Adrenal gland (tissue), 19 donors: ENCODE measurements at places on chromosomes 4 and X. TPM values are rescaled to one million over a fixed set of nuclear protein-coding genes. Genes with fewer than 3 reads are reported as not detected.

GRCh38 chr4:119597377-119597776, 31.2 kb downstream of the PDE5A start:
- no peak overlapping the region for H3K4me3 ChIP-seq
- H3K4me1 ChIP-seq: no peaks in the 10 kb centered on the region
- DNase-seq: no peak

DNA sequence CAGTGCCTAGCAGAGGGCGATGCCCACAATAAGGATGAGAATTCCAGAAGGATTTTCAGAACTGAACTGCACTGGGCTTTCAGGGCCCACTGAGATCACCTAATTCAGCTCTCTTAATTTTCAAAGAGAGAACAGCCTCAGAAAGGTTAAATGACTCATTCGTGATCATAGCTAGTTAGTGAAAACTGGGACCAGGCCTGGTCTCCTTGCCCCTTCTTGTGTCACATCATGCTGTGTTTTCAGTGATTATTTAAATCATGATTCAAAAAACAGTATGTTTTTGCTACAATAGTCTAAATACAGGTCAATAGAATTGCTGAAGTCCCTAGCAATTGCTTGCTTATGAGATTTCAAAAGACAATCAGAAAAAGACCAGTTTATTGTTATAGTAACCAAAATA, 136.4 kb upstream of the PLAC1 start:
- peaks cover 3% of the 10 kb centered on the region for H3K27me3 ChIP-seq
- H3K4me1 ChIP-seq: peaks cover 5% of the 10 kb centered on the region
- DNase-seq: no peak
- no peak overlapping the region for H3K27ac ChIP-seq

DNA sequence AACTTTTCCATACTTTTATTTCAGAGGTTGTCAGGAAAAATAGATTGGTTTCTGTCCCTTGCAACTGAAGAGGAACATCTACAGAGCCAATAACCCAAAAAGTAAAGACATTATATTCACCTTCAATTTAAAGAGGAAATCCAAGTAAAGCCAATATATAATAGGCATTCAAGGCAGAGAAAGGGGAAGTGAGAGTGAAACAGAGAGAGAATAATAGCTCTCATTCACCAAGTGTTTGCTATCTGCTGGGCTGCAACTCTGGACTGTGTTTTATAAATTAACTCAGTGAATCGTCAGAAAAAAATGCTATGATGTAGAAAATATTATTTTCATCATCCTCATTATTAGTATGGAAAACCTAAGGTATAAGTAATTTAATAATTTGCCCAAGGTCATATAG, 448.5 kb downstream of the TRAM1L1 start:
- H3K4me1 ChIP-seq: no peaks in the 10 kb centered on the region
- no peaks in the 10 kb centered on the region for H3K36me3 ChIP-seq
- no peaks in the 10 kb centered on the region for H3K27me3 ChIP-seq
- H3K4me3 ChIP-seq: no peak overlapping the region

GRCh38 chrX:40140706-40141499, 43.1 kb upstream of the BCOR start:
- no peaks in the 10 kb centered on the region for H3K36me3 ChIP-seq
- no peak overlapping the region for H3K4me3 ChIP-seq
- H3K27me3 ChIP-seq: peaks cover 9% of the 10 kb centered on the region
- H3K4me1 ChIP-seq: peaks cover 7% of the 10 kb centered on the region
- H3K27ac ChIP-seq: no peak overlapping the region

GRCh38 chr4:72896515-72896914, 173.0 kb downstream of the COX18 start:
- H3K27me3 ChIP-seq: no peaks in the 10 kb centered on the region
- no peak overlapping the region for H3K4me3 ChIP-seq
- no peak overlapping the region for H3K27ac ChIP-seq
- no peak for DNase-seq

DNA sequence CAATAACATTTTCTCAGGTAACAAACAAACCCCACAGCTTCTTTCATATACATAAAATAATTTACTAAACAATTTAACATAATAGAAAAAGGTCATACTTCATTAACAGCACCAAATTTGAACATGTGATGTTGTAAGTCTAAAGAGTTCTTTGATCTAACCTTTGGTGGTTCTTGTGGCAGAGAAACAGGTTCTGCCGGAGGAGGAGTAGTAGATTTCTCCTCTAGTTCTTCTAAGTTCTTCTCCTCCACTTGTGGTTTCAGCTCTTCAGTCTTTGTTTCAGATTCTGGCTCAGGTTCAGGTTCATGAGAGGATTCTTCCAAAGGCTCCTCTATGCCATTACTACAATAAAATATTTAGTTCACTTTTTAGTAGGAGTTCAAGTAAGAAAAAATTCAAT, 18.3 kb downstream of the G3BP2 start:
- no peak overlapping the region for H3K4me3 ChIP-seq
- H3K27ac ChIP-seq: no peak overlapping the region
- H3K36me3 ChIP-seq: no peaks in the 10 kb centered on the region
- DNase-seq: no peak
- H3K27me3 ChIP-seq: no peaks in the 10 kb centered on the region

DNA sequence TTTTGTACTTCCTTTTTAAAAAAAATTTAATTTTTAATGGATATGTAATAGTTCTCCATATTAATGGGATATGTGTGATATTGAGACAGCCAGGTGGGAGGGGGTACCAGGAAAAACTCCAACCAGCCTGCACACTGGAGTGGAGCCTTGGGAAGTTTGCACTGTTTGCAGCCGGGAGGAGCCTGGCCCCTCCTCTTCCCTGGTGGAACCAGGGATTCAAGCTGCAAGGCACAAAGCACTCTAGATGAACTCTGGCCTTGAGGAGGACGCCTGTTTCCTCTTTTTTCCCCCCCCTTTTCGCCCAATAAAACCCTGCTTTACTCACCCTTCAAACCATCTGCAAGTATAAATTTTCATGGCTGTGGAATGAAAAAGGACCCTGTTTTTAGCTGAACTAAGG, 48.2 kb upstream of the GC start:
- no peak overlapping the region for H3K27ac ChIP-seq
- no peak for DNase-seq
- H3K36me3 ChIP-seq: no peaks in the 10 kb centered on the region
- H3K4me1 ChIP-seq: no peaks in the 10 kb centered on the region
- no peak overlapping the region for H3K4me3 ChIP-seq
- H3K27me3 ChIP-seq: no peaks in the 10 kb centered on the region

DNA sequence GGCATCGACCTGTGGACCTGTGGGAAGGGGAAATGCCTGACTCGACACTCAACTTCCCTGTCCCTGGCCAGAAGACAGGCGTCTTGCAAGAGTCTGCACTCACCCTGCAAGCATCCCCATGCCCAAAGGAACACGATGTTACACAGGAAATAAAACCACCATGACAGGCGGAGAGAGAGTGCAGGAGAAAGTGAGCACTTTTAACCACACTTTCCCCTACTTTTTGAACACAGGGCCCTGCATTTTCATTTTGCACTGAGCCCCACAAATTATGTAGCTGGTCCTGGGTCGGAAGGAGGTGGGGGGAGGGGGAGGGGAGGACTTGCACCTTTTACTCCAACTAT, 13.8 kb upstream of the MAN2B2 start:
- H3K27ac ChIP-seq: no peak overlapping the region
- H3K36me3 ChIP-seq: no peaks in the 10 kb centered on the region
- no peak for DNase-seq

- no peaks in the 10 kb centered on the region for H3K36me3 ChIP-seq
- no peaks in the 10 kb centered on the region for H3K27me3 ChIP-seq
- no peaks in the 10 kb centered on the region for H3K4me1 ChIP-seq
- no peak overlapping the region for H3K4me3 ChIP-seq
These were observed 66.1 kb upstream of the FRG1 start for GRCh38 chr4:189874591-189874990.

- H3K4me1 ChIP-seq: peaks cover 15% of the 10 kb centered on the region
- no peaks in the 10 kb centered on the region for H3K27me3 ChIP-seq
- no peak for DNase-seq
These were observed 26.7 kb upstream of the SORBS2 start for GRCh38 chr4:185838514-185839193.

DNA sequence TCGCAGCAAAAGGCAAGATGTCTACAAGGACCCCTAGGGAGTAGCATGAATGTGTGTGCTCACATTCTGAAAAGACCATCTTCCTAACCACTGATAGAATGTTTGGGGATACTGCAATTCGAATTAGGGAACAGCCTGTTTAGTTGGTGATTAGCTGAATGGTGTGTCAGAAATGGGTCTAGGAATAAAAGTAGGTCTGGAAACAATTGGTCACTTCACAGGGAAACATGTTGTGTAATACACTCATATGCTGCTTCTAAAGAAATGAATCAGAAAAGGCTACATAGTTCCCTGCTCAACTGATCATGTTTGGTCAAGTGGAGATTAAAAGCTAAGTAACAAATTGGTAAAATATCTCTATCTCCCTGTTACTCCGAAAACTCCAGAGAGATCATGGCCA, 2362.4 kb upstream of the TENM3 start:
- H3K4me3 ChIP-seq: no peak overlapping the region
- no peaks in the 10 kb centered on the region for H3K36me3 ChIP-seq
- no peak for DNase-seq
- H3K4me1 ChIP-seq: no peaks in the 10 kb centered on the region
- H3K27ac ChIP-seq: no peak overlapping the region
- no peaks in the 10 kb centered on the region for H3K27me3 ChIP-seq

DNA sequence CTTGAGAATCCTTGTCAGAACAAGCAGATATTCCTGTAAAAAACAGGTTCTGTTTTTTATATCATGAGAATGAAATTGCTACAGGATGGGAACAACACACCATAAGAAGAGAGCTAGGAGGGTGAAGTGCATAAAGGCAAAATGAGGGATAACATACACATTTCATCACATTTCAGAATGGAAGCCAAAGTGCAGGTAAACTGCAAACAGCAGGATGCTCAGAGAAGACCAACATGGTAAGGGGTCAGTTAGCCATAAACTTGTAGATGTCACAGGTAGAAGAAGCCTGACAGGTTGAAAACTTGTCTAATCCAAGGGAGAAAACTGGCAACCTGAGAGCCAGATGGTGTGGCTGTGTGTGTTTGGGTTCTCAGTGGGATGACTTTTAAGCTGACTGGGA, 88.9 kb upstream of the FAT1 start:
- DNase-seq: no peak
- H3K36me3 ChIP-seq: no peaks in the 10 kb centered on the region
- no peak overlapping the region for H3K27ac ChIP-seq
- no peaks in the 10 kb centered on the region for H3K4me1 ChIP-seq
- no peak overlapping the region for H3K4me3 ChIP-seq

The FAM236A gene
- total RNA-seq: not detected

The ACSL1 gene
- total RNA-seq: 68.5 TPM

The NAP1L2 gene
- 5.2 TPM for total RNA-seq

The PLS3 gene
- 62.1 TPM for total RNA-seq

The CDS1 gene
- total RNA-seq: 5.3 TPM
